Ascending aorta (tissue), 2 donors: ENCODE measurements at places on chromosomes 11 and 22.

DNA sequence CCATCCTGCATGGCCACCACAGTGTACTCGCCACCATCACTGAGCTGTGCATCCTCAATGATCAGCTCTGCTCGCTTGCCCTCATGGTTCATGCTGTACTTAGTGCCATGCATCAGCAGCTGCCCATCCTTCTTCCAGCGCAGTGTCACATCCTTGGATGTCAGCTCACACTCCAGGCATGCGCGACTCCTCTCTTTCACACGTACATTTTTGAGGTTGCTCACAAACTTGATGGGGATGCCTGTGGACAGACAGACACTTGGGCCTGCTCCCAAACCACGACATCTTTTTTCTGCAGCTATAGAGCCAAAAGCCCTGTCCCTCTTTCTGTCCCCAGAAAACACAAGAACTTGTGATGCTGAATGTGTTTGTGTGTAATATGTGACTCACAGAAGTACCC lies 10.5 kb downstream of the IGSF22 start:
- H3K36me3 ChIP-seq, result no peaks in the 10 kb centered on the region
- DNase-seq, result no peak
- peaks cover 2% of the 10 kb centered on the region for H3K4me1 ChIP-seq
- H3K27ac ChIP-seq, result no peak overlapping the region

GRCh38 chr11:72122607-72123006 lies 10.1 kb upstream of the ANAPC15 start:
- H3K4me1 ChIP-seq, result no peaks in the 10 kb centered on the region
- H3K4me3 ChIP-seq, result no peak overlapping the region
- no peak overlapping the region for H3K27ac ChIP-seq
- H3K27me3 ChIP-seq, result no peaks in the 10 kb centered on the region
- DNase-seq, result no peak

GRCh38 chr11:117872420-117872961 lies 4.0 kb downstream of the FXYD6 start:
- no peaks in the 10 kb centered on the region for H3K4me1 ChIP-seq
- H3K4me3 ChIP-seq, result no peak overlapping the region
- H3K36me3 ChIP-seq, result no peaks in the 10 kb centered on the region
- DNase-seq, result no peak

- H3K27me3 ChIP-seq, result no peaks in the 10 kb centered on the region
- no peak overlapping the region for H3K4me3 ChIP-seq
- no peak overlapping the region for H3K27ac ChIP-seq
- DNase-seq, result no peak
- peaks cover 10% of the 10 kb centered on the region for H3K4me1 ChIP-seq
These were observed 2.7 kb downstream of the GNAZ start for GRCh38 chr22:23072911-23073491.

DNA sequence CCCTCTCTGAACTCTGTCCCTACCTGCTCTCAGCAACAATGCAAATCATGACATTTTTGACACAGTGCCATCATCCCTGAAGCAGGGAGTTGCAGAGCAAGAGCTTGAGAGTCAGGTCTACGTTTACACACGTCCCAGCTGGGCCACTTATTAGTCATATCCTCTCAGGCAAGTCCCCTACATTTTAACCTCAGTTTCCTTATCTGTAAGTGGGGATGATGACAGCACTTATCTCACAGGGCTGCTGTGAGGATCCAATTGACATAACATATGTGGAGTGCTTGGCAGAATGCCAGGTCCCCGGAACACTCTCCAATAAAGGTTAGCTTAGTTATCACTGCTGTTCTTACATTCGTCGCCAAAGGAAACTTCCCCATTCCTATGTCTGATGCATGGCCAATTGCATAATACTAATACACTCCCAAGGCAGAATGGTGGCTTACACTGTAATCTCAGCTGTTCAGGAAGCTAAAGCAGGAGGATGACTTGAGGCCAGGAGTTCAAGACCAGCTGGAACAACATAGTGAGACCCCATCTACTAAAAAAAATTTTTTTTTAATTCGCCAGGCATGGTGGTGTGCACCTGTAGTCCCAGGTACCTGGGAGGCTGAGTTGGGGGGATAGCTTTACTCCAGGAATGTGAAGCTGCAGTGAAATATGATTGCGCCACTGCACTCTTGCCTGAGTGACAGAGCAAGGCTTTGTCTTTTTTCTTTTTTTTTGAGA lies 16.6 kb downstream of the ASCC2 start:
- peak overlapping the region; percentile 17 for H3K27ac ChIP-seq
- H3K36me3 ChIP-seq, result peaks cover 41% of the 10 kb centered on the region
- DNase-seq, result peak; percentile 51
- no peaks in the 10 kb centered on the region for H3K27me3 ChIP-seq
- H3K4me1 ChIP-seq, result no peaks in the 10 kb centered on the region
- no peak overlapping the region for H3K4me3 ChIP-seq

- no peak overlapping the region for H3K27ac ChIP-seq
- H3K36me3 ChIP-seq, result no peaks in the 10 kb centered on the region
- no peaks in the 10 kb centered on the region for H3K27me3 ChIP-seq
- no peaks in the 10 kb centered on the region for H3K4me1 ChIP-seq
- DNase-seq, result no peak
- no peak overlapping the region for H3K4me3 ChIP-seq
These were observed 567.4 kb upstream of the CNTN5 start for GRCh38 chr11:98453378-98453777.

DNA sequence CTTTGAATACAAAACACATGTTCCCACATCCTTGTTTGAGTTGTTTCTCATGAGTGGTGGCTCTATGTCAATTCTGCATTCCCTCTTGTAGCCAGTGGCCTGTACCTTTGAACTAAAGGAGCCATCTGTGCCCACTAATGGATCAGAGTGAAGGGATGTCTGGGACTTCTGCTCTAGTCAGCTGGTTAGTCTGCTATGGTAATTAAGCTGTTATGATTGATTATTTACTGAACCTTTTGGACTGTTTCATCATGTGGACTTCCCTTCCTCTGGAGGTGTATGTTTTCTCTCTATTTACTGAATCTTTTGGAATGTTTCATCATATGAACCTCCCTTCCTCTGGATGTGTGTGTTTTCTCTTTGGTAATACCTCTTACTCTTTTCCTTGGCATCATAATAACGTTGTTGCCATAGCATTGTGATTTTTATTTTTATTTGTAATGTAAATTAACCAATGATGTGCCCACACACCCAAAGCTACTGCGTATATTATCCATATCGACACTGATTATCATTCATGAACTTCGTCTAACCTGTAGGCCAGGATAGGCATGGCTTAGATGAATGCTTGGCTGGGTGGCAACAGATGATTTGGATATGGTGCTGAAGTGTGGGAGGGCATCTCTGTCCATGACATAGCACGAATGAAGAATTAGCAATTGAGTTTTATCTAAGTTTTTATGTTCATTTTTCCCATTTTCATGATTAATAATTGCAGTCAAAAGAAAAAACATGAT lies 112.3 kb upstream of the SORL1-AS1 start:
- H3K27ac ChIP-seq, result no peak overlapping the region
- no peaks in the 10 kb centered on the region for H3K27me3 ChIP-seq
- peaks cover 8% of the 10 kb centered on the region for H3K36me3 ChIP-seq

GRCh38 chr22:33656808-33657628 lies 263.3 kb downstream of the LARGE1 start:
- no peaks in the 10 kb centered on the region for H3K4me1 ChIP-seq
- no peak for DNase-seq
- H3K27me3 ChIP-seq, result no peaks in the 10 kb centered on the region

DNA sequence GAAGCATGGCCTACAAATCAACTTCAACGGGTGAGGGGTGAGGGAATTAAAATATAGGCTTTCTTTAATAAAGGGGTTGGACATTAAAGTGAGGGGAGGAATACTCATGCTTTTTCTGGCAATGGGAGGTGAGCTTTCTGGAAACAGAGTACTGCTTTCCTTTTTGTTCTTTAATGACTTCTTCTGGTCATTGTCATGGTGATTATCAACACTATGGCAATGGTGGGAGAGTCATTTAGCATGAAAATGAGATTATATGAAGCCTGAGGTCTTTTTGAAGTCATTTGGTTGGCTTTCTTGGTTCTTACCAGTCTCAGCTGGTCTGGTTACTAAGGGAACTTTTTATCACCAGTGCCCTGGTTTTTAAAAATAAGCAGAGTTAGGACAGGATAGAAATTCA lies 475.8 kb upstream of the LRRC4C start:
- H3K27me3 ChIP-seq, result no peaks in the 10 kb centered on the region
- H3K4me3 ChIP-seq, result no peak overlapping the region
- no peak for DNase-seq
- no peak overlapping the region for H3K27ac ChIP-seq
- no peaks in the 10 kb centered on the region for H3K4me1 ChIP-seq

GRCh38 chr11:64745521-64746328 lies 1.8 kb upstream of the RASGRP2 start:
- H3K4me3 ChIP-seq, result peak overlapping the region; percentile 86
- H3K27me3 ChIP-seq, result no peaks in the 10 kb centered on the region
- H3K27ac ChIP-seq, result peak overlapping the region; percentile 98
- peak; percentile 97 for DNase-seq
- H3K4me1 ChIP-seq, result peaks cover 11% of the 10 kb centered on the region
- H3K36me3 ChIP-seq, result peaks cover 4% of the 10 kb centered on the region

- H3K36me3 ChIP-seq, result no peaks in the 10 kb centered on the region
- no peak for DNase-seq
- no peak overlapping the region for H3K4me3 ChIP-seq
- H3K27me3 ChIP-seq, result no peaks in the 10 kb centered on the region
- H3K4me1 ChIP-seq, result peaks cover 7% of the 10 kb centered on the region
These were observed 289.1 kb downstream of the ETS1 start for GRCh38 chr11:128298271-128298670.

- no peaks in the 10 kb centered on the region for H3K4me1 ChIP-seq
- H3K4me3 ChIP-seq, result no peak overlapping the region
- H3K27ac ChIP-seq, result no peak overlapping the region
- no peaks in the 10 kb centered on the region for H3K27me3 ChIP-seq
- no peaks in the 10 kb centered on the region for H3K36me3 ChIP-seq
These were observed 9.3 kb downstream of the KCNJ5 start for GRCh38 chr11:128900468-128900867.

GRCh38 chr22:28029956-28030355 lies 110.9 kb upstream of the PITPNB start:
- DNase-seq, result no peak
- no peaks in the 10 kb centered on the region for H3K27me3 ChIP-seq
- no peak overlapping the region for H3K4me3 ChIP-seq
- H3K4me1 ChIP-seq, result peaks cover 38% of the 10 kb centered on the region
- no peaks in the 10 kb centered on the region for H3K36me3 ChIP-seq
- peak overlapping the region; percentile 56 for H3K27ac ChIP-seq

- no peaks in the 10 kb centered on the region for H3K4me1 ChIP-seq
- no peaks in the 10 kb centered on the region for H3K36me3 ChIP-seq
- no peaks in the 10 kb centered on the region for H3K27me3 ChIP-seq
- no peak overlapping the region for H3K27ac ChIP-seq
- DNase-seq, result no peak
These were observed 84.7 kb downstream of the HSD17B12 start for GRCh38 chr11:43765194-43765593.

DNA sequence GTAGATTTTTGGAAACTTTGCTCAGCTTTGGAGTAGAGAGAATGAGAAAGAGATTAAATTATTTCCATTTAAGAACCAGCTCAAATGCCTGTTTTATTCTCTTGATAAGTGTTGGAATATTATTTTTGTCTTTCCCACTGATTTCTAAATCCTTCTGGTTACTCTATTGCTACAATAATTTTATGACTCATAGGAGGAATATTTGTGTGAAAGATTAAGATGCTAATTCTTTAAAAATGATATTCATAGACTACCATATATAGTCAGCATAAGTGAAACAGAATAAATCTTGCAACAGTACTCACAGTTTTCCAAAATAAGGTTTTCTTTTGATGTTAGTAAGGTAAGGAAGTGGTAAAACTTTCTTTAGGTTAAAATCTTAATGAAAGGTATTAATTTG lies 60.9 kb downstream of the YAP1 start:
- H3K27ac ChIP-seq, result peak overlapping the region; percentile 91
- peaks cover 20% of the 10 kb centered on the region for H3K36me3 ChIP-seq
- DNase-seq, result no peak
- H3K4me3 ChIP-seq, result peak overlapping the region; percentile 8

DNA sequence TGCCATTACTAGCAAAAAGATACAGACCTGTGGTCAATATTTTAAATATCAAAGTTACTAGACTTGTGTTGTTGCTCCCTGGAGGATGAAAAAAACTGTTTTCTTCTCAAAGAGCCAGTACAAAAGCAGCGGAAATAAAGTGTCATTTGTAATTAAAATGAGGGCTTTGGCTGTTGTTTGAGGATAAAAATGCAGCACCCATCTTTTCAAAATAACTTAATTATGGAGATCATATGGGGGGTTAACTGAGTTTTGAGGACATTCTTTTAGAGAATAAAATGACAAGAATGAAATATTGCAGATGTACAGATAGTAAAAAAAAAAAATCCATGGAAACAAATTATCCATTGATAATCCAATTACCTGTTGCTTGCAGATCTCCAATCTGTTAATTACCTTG lies 1484.4 kb downstream of the LRRC4C start:
- no peak overlapping the region for H3K27ac ChIP-seq
- DNase-seq, result no peak
- no peaks in the 10 kb centered on the region for H3K27me3 ChIP-seq
- H3K4me3 ChIP-seq, result no peak overlapping the region
- no peaks in the 10 kb centered on the region for H3K36me3 ChIP-seq
- H3K4me1 ChIP-seq, result no peaks in the 10 kb centered on the region
